Foreskin keratinocyte (primary cell): ENCODE measurements at places on chromosomes 3 and 15. TPM values are rescaled to one million over a fixed set of nuclear protein-coding genes. Genes with fewer than 3 reads are reported as not detected.

DNA sequence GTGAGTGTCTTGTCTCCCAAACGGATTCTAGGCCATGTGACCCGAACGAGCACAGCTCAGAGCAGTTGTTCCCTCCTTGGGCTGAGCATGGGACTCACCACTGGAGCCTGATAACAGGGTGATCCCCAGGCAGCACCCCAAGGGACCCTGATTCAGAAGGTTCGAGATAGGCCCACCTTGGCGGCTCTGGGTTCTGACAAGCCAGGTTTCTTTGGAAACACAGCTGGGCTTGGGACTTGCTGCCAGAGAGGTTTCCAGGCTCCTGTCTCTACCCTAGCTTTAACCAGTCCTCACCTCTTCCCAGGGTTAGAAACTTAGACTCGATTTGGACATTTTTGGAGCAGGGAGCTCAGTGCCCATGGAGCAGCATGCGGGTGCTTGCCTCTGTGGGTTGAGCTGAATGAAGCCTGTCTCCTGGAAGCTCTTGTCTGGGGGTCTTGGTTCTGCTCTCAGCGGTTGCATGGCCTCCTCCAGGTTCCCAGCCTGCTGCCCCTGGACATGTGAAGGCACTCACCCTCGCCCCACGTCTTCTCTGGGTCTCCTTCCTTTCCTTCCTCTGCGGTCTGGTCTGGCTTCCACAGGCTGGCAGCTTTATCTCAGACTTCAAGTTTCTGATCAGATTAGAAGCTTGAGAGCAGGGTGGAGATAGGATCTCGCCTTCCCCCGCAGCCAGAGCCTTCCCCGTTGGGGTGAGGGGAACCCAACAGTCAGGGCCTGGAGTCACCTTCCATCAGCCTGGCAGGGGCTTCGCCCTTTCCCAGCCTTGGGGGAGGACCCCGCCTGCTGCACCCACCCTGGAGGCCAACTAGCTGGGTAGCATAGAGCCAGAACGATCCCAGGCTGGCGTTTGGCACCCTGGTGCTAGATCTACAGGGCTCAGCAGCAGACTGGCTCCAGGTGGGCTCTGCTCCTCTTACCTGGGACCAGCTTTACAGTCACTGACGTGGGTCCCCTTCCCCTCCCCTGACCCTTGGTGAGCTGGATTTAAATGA lies 21.0 kb downstream of the PAQR5 start:
- no peak for DNase-seq

GRCh38 chr3:130515755-130516154 lies 1.2 kb upstream of the COL6A6 start:
- no peak for DNase-seq

- no peak for DNase-seq
These were observed 104.2 kb upstream of the RAD18 start for GRCh38 chr3:9067352-9067975.

DNA sequence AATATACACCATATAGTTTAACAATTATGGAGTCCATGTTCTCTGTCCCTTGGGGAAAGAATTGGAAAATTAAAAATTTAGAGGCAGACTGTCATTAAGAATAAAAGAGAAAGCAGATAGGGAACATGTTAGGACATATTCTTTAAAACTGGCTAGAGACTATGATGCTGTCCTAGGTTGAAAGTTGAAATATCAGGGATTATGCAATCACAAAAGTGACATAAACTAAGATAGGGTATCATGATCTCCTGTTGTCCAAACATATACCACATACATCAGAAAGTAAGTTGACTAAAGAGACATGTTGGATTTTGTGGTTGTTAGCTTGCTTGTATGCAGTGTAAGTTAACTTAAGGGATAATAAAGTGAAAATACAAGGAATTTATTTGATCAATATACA lies 9.9 kb upstream of the EID1 start:
- DNase-seq: no peak

DNA sequence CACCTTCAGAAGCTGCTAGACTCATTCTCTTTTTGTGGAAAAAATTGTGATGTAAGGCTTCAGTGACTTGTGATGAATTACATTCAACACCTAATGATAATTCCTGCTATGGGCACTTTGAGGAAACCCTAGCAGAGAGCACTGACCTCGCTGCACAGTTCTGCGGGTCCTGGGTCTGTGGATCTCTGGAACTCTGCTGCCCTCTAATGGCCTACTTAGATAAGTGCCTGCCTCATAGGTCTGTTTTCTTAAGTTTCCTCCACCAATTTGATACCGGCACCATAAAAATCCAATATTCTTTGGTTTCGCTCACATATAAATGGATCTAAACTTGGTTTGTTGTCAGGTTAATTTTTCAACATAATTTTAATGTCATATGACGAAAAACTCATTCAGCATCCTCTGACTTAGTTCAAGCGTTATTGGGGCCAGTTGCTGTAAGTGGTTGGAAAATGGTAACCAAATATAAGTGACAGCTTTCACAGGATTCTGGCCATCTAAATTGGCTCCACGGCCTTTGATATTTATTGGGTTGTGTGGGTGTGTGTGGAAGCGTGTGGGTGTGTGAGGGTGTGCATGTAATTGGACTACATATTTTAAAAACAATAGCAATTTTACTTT lies 10.4 kb downstream of the SLITRK3 start:
- DNase-seq: peak; percentile 33

DNA sequence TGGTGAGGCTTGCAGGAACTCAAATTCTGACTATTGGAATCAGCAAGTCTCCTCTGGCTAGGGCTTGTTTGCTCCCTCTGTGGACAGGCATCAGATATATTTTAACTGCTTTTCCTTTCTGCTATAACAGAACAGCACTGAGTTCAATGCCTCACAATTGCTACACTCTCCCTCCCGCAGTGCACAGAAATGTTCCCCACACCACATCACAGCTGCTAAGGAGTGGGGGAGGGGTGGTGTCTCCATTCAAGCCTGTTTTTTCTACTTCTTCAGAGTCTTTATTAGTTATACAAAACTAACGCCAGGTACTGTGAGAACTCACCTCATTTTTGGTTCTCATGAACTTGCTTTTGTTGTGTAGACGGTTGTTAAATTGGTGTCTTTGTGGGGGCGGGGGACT lies 68.5 kb downstream of the BCHE start:
- no peak for DNase-seq

LINGO1 gene
- 0.07 TPM in 1 of 2 replicates, not detected in the other for total RNA-seq

FOXL2NB gene
- total RNA-seq: 0.25 and 0.92 TPM in 2 replicates

ALDH1L1 gene
- 0.68 and 1.7 TPM in 2 replicates for total RNA-seq

TRPM1 gene
- total RNA-seq: not detected in 2 replicates
